ENCODE measurements at places on chromosomes 4 and X.

GRCh38 chr4:88843067-88843685 is 145.5 kb upstream of the NAP1L5 start:
- no peak for DNase-seq

GRCh38 chr4:3388471-3389232 is 53.1 kb upstream of the HGFAC start:
- no peak for DNase-seq

GRCh38 chr4:155632310-155632840 is 34.3 kb upstream of the GUCY1A1 start:
- DNase-seq: no peak

GRCh38 chr4:44961001-44961755 is 234.8 kb upstream of the GNPDA2 start:
- no peak for DNase-seq

GRCh38 chr4:89660444-89661172 is 176.4 kb downstream of the SNCA start:
- DNase-seq: no peak

DNA sequence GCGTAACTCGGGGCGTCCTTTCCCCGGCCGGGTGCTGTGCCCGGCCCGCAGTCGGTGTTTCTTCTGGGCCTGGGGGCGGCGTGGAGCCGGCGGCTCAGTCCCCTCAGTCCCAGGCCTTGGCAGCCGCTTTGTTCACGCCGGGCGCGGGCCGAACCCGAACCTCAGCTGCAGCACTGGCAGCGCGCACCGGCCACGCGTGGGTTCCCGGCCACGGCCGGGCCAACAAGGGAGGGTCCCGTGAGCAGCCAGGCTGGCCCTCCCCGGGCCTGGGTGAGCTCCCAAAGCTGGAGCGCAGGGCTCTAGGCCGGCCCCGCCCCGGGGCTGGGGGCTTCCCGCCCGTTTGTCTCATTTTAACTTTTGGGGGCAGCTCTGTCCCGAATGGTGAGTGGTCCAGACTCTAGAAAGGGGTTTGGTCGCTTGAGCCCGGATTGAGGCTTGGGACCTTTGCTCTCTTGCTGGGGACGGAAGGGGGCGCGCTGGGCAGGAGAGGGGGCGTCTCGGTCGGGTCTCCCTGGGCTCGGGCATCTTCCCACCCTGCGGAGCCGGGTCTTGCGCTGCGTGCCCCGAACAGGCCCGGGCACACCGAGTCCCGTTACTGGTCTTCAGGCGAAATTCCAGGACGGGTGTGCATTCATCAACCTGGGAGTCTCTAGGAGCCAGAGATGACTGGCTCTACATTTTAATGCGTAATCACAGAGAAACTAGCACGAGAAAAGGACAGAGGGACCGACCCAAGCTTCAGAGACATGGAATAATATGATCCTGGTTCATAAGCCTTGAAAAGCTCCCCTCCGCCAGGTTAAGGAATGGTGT is 177.1 kb downstream of the CBR4 start:
- DNase-seq: no peak

GRCh38 chrX:7485061-7485460 is 337.1 kb upstream of the PUDP start:
- no peak for DNase-seq

DNA sequence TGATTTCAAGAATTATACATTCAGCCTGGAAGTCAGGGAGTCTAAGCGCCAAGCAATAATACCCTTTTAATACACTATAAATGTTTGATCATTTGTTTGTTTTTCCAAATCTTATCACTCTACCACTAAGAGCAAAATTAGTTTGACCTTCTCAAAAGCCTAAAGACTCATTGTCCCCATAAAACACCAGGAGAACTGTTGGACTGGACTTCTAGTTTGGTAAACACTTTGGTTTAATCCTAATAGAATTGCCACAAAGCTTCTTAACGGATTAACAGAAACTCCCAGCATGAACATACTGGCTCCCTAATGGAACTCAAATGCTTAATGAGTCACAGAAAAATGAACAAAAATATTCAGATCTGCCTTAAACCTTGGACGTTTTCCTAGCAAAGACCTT is 34.9 kb downstream of the SYTL5 start:
- DNase-seq: no peak

- DNase-seq: no peak
Observed at GRCh38 chrX:100368167-100368566, 41.9 kb downstream of the PCDH19 start.

DNA sequence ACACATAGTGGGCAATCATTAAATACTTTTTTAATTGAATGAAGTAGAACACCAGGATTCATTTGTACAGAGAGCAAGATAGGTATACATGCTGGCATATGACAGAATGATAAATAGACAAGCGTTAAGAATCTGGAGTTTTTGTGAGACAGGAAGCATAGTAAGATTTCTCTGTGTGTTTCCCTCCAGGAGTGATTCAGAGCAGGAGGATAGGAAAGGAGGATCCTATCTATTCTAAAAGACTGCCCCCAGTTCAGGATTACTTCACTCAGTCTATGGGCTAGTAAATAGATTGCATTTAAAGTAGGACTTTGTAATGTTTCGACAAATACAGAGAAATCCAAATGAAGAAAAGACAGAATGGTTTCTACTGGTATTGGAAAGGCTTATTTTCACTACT is 423.7 kb downstream of the PDGFC start:
- no peak for DNase-seq

DNA sequence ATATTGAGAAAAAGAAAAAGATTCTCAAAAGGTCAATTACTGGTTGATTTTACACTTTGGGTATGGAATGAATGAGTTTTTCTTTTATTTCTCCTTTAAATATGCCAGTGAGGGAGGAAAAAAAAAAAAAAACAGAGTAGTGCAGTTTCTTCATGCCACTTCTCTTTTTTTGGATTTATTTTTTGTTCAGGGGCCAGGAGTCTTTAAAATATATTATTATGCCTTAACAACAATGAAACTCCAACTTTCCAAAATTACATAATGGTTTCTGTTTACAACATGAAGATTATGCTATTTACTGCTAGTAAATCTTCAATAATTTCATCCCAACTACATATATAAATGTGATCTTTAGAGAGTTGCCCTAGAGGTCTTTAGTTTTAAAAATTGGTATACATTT is 31.9 kb downstream of the DTHD1 start:
- DNase-seq: no peak

DNA sequence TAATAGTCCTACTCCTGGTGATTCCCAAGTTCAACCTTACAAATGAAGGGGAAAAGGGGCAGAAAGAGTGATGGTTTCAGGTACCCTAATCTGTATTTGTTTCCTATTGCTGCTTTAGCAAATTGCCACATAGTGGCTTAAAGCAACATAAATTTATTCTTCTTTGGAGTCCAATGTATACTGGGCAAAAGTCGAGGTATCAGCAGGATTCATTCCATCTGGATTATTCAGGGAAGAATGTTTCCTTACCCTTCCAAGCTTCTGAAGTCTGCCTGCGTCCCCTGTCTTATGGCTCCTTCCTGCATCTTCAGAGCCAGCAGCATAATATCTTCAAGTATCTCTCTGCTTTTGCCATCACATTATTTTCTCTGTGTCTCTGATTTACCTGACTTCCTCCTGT is 10.3 kb upstream of the BST1 start:
- no peak for DNase-seq

GRCh38 chrX:18886005-18886343 is 97.9 kb downstream of the PHKA2 start:
- DNase-seq: no peak

DNA sequence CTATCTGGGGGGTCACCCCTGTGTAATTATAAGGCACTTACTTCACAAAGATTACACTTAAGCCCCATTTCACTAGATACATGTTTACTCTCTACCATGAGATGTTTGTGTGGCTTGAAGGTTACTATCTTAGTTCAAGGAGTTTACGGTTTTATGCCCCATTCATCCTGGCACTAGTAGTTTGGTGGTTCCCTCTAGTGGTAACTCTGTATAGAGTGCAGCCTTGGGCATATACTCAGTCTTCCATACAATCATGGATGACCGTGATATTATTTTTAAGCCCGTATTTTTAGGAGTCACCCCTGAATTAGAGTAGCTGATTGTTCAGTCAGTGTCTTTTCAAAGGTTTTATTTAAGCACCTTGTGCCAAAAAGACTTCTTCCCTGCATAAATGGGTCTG is 109.9 kb upstream of the FAM47C start:
- no peak for DNase-seq

GRCh38 chr4:39616651-39617050 is 22.0 kb downstream of the SMIM14 start:
- no peak for DNase-seq

DNA sequence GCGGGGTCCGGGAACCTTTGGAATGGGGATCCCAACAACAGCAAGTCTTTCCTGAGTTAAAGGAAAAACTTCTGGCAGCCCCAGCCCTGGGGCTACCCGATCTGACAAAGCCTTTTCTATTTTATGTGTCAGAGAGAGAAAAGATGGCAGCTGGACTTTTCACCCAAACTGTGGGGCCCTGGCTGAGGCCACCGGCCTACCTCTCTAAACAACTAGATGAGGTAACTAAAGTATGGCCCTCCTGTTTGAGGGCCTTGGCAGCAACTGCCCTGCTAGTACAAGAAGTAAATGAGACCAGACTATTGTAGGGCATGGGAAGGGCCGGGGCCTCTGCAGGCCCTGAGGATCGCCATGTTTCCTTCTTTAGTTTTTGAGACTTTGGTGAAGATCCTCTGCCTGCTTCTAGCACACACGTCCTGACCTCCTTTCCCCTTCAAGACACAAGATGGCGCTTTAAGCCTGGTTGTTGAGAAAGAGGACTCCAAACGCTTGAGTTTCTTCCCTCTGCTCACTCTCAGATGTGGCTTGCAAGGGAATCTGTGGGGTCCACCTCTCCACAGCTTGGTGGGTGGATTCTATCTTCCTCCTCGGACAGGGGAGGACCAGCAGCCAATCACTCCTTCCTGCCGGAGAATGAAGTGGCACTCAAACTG is 18.5 kb upstream of the DRD5 start:
- DNase-seq: no peak

DNA sequence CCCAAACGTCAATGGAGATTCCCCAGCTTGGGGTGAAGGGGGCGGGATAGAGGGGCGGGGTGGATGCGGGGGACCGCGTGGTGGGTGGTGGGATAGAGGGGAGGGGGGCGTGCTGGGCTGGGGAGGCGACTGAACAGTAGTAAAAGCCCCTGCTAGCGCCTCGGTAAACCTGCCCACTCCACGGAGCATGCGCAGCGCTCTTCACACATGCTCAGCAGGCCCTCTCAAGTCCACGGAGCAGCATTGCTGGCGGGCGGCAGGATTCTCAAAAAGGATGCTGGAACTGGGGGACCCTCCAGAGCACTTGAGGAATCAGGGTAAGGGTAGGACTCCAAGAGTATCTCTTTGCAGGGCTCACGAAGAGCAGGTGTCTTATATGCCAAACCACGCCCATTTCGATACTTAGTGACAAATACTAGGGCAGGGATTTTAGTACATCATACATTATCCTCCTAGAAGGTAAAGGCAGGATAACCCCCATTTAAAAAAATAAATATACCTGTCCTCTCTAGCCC is 378 bp upstream of the RPS6KA6 start:
- no peak for DNase-seq

GRCh38 chr4:7901311-7901885 is 38.3 kb downstream of the AFAP1 start:
- DNase-seq: no peak

GRCh38 chrX:7318661-7319060 is 170.7 kb upstream of the PUDP start:
- DNase-seq: no peak

DNA sequence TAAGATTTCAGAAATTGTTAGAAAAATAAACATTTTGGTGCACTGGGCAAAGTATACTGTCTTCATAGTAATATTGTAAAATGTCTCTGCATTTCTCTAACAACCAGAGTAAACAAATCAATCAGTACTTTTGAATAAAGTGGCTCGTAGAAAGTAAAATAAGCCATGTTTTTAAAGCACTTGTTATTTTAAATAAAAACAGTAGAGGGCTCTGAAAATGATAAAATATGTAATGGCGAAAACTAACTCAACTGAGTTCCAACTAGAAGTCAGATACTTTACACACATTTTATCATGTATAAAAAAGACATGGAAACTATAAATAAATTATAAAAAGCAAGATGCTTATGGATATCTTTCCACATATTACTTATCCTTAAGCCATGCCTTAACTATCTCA is 1134.4 kb downstream of the PDHA2 start:
- DNase-seq: no peak

DNA sequence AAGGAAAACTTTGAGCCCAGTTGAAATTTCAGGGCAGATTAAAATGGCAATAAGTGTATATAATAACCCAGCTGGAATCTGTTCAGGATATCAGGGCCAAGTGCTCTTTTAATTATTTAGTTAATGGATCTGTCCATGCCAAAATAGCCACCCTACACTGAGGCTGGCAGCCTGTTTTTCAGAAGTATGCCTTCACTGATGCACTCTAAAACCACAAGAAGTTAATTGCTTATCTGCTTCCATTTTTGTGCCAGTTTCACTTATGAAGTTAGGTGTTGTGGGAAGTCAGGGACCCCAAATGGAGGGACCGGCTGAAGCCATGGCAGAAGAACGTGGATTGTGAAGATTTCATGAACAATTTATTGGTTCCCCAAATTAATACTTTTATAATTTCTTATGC is 960.3 kb downstream of the C4orf33 start:
- no peak for DNase-seq

GRCh38 chr4:27514711-27515110 is 654.1 kb downstream of the STIM2 start:
- DNase-seq: no peak

DNA sequence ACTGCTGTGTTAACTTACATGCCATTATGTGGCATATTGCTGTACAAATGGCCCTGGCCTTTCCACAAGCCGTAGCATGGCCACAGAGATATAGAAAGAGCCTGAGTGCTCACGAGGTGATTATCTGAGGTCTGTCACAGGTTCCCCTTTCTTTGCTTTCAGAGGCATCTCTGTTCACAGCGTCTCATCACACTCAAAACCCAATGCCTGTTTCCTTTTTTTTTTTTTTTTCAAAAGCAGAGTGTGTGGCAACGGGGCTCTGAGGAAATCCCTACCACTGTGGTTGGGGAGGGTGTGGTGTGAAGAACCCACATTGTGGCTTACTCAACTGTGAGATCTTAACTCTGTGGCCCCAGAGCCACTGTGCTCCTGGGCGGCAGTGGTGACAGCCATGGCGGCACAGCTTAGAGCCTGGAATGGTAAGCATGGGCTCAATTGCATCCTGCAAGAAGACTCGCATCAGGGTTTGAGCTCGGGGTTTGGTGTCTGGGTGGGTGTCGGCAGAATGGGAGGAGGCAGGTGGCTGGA is 30.8 kb downstream of the RTL5 start:
- no peak for DNase-seq

GRCh38 chr4:31984872-31985271 is 1264.7 kb downstream of the PCDH7 start:
- no peak for DNase-seq

DNA sequence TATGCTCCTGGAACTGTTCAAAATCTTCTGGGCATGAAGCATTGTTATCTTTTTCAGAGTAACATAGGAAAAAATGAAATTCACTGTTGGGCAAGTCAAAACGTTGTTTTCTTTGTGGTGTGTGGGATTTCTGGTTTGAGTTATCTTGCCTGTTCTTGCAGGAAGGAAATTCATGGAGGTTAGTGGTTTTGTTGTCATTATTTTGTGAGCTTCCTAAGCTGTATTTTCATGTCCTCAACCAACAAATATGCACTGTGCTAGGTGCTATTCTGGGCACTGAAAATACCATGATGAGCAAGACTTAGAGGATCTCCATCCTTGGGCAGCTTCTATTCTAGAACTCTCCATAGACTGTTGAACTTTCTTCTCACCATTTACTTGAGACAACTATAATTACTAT is 16.9 kb downstream of the SPINK2 start:
- no peak for DNase-seq
